Cardiac septum (tissue), 1 donor: ENCODE measurements at places on chromosomes 6 and 20. TPM values are rescaled to one million over a fixed set of nuclear protein-coding genes. Genes with fewer than 3 reads are reported as not detected.

The CST4 gene
- total RNA-seq, result not detected

The COMMD7 gene
- total RNA-seq, result 36.5 TPM

The GPLD1 gene
- 0.81 TPM for total RNA-seq

The AKAP12 gene
- total RNA-seq, result 15.4 TPM

The PCED1A gene
- 12.8 TPM for total RNA-seq

The CDC40 gene
- 11.7 TPM for total RNA-seq

The GHRH gene
- total RNA-seq, result not detected
